ENCODE measurements at places on chromosomes 12 and 14.

GRCh38 chr14:37824939-37825712, 229.7 kb downstream of the TTC6 start:
- DNase-seq: no peak

DNA sequence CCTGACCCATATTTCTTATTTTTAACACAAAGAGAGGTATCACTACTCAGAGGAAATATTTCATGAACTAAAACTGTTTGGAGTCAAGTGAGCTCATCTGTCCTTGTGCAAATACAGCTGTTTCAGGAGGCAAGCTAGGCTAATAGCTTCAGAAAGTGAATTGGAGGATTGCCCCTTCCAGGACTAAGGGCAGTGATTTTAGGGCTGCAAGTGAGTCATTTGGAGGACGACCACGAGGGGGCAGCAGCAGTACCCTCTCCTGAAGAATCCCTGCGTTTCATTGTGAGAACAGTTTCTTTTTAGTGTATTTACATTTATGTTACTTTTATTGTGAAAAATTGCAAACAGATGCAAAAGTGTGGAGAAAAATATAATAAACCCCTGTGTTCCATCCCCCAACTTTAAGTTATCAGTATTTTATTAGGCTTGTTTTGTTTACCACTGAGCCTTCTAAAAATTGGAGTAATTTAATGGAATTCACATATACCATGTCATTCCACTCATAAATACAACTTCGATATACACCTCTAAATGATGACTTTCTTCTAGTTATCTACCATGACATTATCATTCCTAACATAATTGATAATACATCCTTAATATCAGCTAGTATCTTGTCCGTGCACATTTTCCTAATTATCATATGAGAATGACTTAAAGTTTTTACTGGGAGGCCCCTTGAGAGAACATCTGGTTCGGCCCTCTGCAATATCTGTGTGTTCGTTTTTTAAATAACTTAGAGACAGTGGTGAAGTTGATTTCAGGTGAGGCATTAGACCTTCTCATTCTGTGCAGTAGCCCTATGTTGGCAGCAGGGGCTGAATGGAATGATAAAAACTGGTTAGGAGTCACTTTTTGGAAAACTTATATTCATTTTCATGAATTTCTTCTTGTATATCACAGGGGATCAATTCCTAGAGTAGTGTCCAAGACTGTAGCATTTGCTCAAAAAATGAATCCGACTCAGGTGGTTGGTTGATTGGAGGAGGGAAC, 13.7 kb downstream of the FOXJ2 start:
- peak; percentile 87 for DNase-seq

DNA sequence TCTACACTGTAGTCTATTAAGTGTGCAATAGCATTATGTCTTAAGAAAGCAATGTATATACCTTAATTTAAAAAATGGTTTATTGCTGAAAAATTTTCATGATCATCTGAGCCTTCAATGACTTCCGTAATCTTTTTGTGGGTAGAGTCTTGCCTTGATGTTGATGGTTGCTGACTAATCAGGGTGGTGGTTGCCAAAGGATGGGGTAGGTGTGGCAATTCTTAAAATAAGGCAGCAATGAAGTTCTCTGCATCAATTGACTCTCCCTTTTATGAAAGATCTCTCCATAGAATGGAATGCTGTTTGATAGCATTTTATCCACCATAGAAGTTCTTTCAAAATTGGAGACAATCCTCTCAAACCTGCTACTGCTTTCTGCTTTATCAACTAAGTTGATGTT, 41.1 kb downstream of the BBS10 start:
- DNase-seq: no peak

DNA sequence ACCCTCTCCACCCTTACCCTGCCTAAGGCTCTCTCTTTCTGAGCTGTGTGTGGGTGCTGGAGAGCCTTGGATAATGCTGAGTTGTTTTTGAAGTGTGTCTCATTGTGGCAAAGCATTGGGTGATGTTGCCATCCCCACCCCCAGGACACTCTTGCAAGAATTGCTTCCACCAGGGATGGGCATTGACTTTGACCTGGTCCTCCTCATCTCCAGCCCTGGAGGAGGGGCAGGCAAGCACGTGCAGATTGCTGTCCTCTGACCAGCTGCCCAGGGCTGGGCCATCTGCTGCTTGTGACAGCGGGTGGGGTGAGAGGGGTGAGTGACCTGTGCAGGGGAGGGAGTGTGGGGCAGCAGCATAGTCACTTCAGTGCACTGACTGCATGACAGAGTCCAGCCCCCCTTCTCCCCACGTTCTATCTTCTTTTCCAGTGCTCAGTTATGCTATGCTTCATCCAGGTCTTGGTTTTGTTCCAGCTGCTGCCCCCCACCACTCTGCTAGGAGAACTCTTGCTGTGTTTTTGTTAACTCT, 26.2 kb downstream of the SUSD6 start:
- DNase-seq: no peak

- no peak for DNase-seq
Observed at GRCh38 chr12:128682548-128683275, 141.0 kb downstream of the SLC15A4 start.

DNA sequence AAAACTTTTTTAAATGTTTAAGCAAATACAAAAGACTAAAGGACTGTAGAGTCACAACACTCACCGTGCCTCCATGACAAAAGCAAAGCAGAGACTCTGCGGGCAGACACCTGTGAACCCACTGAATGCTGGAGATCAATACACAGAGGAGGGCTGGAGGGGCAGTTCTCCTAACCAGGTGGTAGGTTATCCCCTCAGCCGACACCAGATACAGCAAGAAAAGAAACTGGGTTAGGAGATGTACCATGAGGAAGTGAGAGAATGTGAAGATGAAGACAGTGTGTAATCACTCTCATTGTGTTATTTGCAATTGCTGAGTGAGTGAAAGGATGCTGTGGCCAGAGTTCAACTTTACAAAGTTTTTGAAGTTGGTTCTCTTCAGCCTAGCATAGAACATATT, 480.3 kb downstream of the BCL11B start:
- no peak for DNase-seq

DNA sequence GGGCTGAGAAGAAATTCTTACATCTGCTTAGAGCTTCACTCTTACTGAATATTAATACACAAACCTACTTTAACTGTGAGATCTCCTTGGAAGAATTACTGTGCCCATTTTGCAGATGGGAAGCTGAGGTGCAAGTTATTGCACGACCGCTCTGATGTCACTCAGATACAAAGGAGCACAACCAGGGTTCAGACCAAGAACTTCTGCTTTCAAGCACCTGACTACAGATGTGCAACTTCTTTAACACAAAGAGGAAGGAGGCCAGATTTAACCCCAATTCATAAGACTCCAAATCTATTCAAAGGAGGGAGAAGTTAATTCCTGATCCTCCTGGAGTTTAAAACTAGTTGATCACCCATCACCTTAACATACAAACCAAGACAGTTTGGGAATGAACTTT, 232.6 kb downstream of the VRK1 start:
- no peak for DNase-seq

DNA sequence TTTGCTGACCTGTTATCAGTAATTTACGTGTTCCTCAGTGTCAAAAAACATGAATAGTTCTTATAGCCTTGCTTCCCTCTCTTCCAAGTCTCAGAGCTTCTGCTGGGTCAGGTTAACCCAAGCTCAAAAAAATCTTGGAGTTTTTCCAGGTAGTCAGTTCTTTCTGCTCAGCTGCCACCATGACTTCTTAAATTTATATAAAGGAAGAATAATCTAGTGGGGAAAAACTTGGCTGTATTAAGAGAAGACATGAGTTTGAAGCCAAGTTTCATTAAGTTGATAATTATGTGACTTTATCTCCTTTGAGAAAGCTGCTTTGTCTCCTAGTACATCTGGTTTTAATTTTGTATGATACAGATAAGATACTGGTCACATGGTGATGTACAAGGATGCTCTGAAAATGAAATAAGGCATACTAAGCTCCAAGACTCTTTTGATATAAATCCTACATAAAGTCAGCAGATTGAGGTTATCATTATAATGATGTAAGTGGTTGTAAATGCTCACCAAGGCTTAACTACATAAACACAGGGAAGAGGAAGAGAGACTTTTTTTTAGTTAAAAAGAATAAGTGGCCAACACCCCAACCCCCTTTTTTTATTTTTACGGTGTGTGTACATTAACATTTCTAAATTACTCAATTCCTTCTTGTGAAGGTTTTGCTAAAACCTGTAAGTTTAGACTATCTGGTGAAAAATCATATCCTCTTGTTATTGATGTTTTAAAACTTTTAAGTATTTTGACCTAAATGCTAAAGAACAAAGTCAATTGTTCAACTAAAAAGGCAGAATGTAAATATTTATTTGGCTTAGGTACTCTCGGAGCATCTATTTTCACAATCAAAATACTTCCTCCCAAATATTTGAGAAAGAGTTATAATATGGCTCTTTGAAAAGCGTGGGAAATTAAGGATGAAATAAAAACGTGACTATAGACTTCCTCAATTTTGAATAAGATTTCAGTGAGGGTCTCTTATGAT, 84.1 kb upstream of the SLC38A2 start:
- no peak for DNase-seq

DNA sequence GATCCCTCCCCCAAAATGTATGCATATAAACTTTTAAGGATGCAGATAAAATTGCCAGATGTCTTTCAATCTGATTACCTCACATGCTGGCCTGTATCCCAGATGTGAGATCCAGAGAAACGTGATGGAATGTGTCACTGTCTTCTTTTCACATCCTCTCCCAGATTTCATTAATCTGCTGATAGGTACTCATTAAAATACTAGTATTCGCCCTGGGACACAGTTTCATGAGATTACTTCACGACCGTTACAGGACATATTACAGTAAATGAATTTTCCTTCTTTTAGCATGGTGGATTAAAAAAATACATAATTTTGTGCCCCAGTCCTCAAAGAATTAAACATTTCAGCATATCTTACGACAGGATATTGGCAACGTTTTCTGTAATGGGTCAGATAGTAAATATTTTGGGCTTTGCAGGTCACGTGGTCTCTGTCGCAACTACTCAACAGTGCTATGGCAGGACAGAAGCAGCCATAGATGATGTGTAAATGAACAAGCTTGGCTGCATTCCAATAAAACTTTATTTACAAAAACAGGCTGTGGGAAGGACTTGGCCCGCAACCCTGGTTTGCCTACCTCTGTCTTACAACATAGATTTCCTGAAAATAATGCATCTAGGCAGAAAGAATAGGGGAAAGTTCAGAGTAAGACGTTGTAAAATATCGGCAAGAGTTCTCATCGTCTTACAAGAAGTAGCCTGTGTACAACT, 156.0 kb upstream of the DIO3 start:
- DNase-seq: no peak

- no peak for DNase-seq
Observed at GRCh38 chr14:77222546-77223225, 41.1 kb downstream of the TMEM63C start.

DNA sequence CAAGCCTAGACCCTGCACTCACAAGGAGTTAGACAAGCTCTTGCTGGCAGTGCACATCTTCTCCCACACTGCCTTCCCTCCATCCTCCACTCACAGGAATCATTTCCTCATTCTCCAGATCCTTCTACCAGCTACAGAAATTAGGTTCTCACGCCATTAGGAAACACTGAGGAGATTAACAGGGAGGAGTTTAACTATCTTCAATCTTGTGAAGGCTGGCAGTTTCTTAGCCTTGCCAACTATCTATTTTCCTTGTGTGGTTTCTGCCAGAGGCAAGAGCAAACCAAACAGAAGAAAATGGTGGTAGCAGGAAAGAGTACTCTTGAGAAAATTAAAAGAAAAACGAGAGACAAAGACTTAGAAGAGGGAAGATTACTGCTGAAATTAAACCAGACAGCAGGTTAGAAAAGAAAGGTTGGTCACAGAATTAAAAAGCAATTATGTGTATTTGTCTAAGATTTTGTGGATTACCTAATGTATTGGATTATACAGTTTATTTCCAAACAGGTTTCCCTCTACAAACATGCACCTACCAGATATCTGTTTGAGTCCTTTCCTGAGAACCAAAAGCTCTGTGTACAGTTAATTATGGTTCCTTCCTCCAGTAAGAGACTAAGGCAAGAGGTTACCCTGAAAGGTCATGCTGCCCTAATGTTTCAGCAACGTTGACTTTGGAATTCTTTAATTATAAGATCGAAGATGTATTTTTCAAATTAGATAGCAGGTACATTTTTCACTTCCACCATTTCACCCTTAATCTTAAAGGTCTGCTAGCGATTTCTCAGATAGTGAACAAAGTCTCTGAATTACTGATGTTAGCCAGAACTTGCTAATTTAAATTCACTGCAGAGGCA, 5.0 kb downstream of the RERG start:
- no peak for DNase-seq

- DNase-seq: no peak
Observed at GRCh38 chr14:73795466-73795865, 56.2 kb upstream of the PTGR2 start.

- DNase-seq: no peak
Observed at GRCh38 chr14:87179936-87180335, 813.0 kb downstream of the GALC start.

DNA sequence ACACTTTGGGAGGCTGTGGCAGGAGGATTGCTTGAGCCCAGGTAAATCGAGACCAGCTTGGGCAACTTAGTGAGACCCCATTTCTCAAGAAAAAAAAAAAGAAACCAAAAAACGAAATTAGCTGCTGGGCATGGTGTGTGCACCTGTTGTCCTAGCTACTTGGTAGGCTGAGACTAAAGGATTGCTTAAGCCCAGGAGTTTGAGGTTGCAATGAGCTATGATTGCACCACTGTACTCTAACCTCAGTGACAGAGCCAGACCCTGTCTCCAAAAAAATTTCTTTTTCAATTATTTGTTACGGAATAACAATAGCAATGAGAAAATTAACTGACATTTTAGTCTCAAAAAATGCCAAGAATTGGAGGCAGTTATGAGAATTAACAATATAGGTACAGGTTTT, 128.0 kb downstream of the CCDC91 start:
- DNase-seq: no peak

- DNase-seq: no peak
Observed at GRCh38 chr14:94217116-94217515, 43.0 kb downstream of the PPP4R4 start.

- no peak for DNase-seq
Observed at GRCh38 chr14:104293231-104293841, 154.9 kb downstream of the KIF26A start.

DNA sequence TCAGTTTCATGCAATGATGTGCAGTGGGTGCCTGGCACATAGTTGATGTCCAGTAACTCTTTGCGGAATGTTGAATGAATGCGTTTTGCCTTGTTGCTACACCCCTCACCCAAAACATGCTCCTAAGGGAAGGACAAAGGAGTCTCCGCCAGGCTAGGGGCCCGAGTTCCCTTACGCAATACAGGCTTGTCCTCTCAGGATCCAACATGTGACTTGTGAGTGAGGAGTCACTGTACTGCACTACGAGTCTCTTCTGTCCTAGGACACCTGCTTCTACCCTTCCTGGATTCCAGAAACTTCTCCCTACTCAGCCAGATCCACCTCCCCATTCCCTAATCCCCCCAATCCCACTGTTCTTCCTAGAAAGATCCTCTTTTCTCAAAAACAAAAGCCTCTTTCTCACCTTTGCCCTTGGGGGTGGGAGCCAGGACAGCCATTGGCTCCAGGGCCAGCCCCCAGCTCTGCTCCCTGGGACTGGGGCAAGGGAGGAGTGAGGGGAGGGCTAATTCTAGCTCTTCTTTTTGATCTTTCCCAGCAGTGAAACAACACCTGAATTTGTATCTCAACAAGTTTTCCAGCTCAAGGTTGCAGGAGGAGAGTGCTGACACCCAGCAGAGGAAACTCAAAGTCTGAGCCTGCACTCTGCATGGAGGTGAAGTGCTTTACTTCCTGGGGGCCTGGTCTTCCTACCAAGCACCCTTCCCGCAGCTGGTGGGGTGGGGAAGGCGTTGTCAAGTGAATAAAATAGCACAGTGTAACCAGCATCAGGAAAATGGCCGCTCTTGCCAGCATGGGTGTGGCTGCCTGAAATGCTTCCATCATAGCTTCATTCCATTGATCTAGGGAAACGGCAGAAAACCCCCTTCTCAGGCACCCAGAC, 3.4 kb upstream of the OTUB2 start:
- no peak for DNase-seq

All from AG08395 (cell line).